Osteocyte (in vitro differentiated cells): ENCODE measurements at places on chromosomes 1 and 21. TPM values are rescaled to one million over a fixed set of nuclear protein-coding genes. Genes with fewer than 3 reads are reported as not detected.

- no peaks in the 10 kb centered on the region for H3K36me3 ChIP-seq
- H3K4me1 ChIP-seq = no peaks in the 10 kb centered on the region
These were observed 34.9 kb downstream of the DEGS1 start for GRCh38 chr1:224217655-224218623.

LAD1 gene
- 0.16 and 0.91 TPM in 2 replicates for total RNA-seq

DNA sequence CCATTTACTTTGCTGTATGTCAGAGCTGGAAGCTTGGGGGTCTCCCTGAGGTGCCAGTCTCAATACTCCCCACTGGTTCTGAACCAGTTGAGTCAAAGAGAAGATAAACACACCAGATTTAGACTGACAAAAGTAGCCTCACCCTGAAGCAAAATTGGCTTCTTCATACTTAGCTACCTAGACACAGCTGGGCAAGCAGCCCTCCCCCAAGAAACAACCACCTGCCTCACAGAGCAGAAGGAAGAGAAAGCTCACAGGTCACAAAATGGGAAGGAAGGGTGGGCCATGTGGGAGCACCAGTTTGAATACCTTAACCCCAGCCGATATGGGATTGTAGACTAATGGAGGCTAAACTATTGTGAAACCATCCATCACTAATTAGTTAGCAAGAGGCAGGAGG lies 24.6 kb upstream of the MYSM1 start:
- no peak for DNase-seq
- H3K27ac ChIP-seq = no peak overlapping the region
- H3K36me3 ChIP-seq = no peaks in the 10 kb centered on the region
- no peak overlapping the region for H3K4me3 ChIP-seq
- H3K27me3 ChIP-seq = no peaks in the 10 kb centered on the region

KRTAP20-2 gene
- total RNA-seq = not detected in 2 replicates

LRRC38 gene
- not detected in 2 replicates for total RNA-seq

TNFRSF25 gene
- 26.4 and 27.9 TPM in 2 replicates for total RNA-seq

E2F2 gene
- 1.3 TPM in 2 replicates for total RNA-seq

FLG2 gene
- total RNA-seq = not detected in 2 replicates

- no peak overlapping the region for H3K27ac ChIP-seq
- peaks cover 91% of the 10 kb centered on the region for H3K27me3 ChIP-seq
- no peak for DNase-seq
These were observed 2.1 kb downstream of the LHX8 start for GRCh38 chr1:75136195-75136815.

DNA sequence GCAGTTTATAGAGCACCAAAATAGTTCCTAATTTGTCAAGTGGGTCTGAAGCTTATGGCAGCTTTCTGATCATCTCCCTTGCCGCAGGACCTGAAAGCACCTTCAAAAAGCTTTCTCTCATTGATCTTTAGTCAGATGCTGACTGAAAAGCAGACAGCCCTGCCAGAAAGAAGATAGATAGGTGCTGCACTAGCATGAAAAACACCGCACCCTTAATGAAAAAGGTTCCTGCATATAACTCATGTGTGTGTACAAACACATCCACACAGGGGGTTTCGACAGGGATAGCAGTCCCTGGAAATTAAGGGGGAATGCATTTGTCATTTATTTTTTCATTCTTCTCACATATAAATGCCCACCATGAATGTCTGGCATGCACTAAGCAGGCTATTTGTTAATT lies 361.7 kb upstream of the SNX7 start:
- H3K4me3 ChIP-seq = no peak overlapping the region
- no peaks in the 10 kb centered on the region for H3K27me3 ChIP-seq
- peaks cover 3% of the 10 kb centered on the region for H3K36me3 ChIP-seq
- H3K4me1 ChIP-seq = peaks cover 12% of the 10 kb centered on the region

GRCh38 chr1:241688940-241689368 lies 36.9 kb downstream of the WDR64 start:
- no peaks in the 10 kb centered on the region for H3K4me1 ChIP-seq
- no peak overlapping the region for H3K4me3 ChIP-seq
- H3K27ac ChIP-seq = no peak overlapping the region
- H3K27me3 ChIP-seq = peaks cover 32% of the 10 kb centered on the region
- no peak for DNase-seq

BTF3L4 gene
- total RNA-seq = 61.0 and 65.1 TPM in 2 replicates

DNA sequence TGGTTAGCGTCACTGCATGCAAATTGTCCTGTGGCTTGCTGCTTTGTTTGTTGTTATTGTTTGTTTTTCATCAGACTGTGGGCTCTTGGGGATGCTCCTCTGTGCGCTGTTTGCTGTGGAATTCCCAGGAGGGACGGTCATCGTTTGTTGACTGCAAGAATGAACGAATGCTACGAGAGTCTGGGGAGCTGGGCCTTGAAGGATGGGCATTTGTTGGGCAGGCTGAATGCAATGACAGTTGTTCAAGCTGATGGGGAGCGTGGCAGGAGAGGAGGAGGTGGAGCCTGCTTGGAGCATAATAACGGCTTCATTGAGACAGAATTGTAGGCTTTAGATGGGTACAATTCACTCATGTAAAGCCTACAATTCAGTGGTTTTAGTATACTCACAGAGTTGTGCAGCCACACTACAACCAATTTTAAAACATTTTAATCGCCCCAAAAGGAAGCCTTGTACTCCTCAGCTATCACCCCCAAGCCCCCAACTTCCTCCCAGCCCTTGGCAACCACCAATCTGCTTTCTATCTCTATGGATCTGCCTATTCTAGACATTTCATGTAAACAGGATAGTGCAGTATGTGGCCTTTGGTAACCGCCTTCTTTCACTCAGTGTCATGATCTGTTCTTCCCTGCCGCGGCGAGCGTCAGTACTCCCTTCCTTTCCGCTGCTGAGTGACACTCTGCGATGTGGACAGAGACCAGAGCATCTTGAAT lies 190.2 kb downstream of the CAMTA1 start:
- no peaks in the 10 kb centered on the region for H3K36me3 ChIP-seq
- H3K4me3 ChIP-seq = no peak overlapping the region
- no peak overlapping the region for H3K27ac ChIP-seq

CHIA gene
- total RNA-seq = not detected in 2 replicates

MLLT11 gene
- 21.0 and 22.1 TPM in 2 replicates for total RNA-seq

- H3K36me3 ChIP-seq = no peaks in the 10 kb centered on the region
- DNase-seq = no peak
- no peak overlapping the region for H3K4me3 ChIP-seq
- no peak overlapping the region for H3K27ac ChIP-seq
These were observed 19.8 kb downstream of the SH3BP5L start for GRCh38 chr1:248805876-248806275.

- H3K27me3 ChIP-seq = no peaks in the 10 kb centered on the region
- no peaks in the 10 kb centered on the region for H3K36me3 ChIP-seq
- no peak overlapping the region for H3K27ac ChIP-seq
- no peak for DNase-seq
These were observed 114.1 kb downstream of the ZNF648 start for GRCh38 chr1:181947441-181947840.

UTS2 gene
- total RNA-seq = not detected in 2 replicates

LMOD1 gene
- 15.1 and 15.9 TPM in 2 replicates for total RNA-seq

- H3K4me3 ChIP-seq = no peak overlapping the region
- no peaks in the 10 kb centered on the region for H3K27me3 ChIP-seq
- H3K4me1 ChIP-seq = peaks cover 58% of the 10 kb centered on the region
- H3K27ac ChIP-seq = peak overlapping the region; percentile 96
These were observed 20.3 kb downstream of the ARHGEF10L start for GRCh38 chr1:17559615-17560419.

FABP3 gene
- 27.1 and 30.0 TPM in 2 replicates for total RNA-seq

DNA sequence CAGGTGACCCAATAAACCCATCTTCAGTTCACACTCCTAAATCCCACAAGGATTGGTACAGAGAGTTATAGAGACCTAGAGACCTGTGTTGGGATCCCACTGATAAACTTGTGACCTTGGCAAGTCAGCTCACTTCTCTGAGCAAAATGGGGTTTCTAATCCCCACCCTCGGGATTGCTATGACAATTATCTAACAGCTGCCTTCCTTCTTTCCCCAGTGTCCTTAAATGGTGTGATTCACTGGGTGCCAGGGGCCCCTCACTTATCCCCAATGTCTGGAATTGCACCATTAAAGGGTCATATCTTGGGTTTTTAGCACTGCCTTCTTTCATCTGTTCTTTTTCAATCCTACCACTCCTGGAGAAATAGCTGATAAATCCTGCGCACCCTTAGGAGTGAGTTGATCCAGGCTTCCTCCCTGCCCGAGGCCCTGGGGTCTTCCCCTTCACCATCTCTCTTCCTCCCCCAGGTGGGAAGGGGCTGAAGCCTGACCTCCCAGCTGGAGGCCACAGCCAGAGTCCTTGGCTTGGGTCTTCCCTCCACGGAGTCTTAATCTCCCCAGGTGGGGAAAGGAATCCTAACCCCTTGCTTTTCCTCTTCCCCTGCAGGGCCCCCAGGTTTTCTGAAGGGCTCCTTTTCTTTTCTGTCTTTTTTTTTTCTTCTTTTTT lies 39.7 kb downstream of the LACTBL1 start:
- H3K36me3 ChIP-seq = no peaks in the 10 kb centered on the region
- H3K27ac ChIP-seq = no peak overlapping the region
- no peaks in the 10 kb centered on the region for H3K4me1 ChIP-seq
- DNase-seq = no peak

DNA sequence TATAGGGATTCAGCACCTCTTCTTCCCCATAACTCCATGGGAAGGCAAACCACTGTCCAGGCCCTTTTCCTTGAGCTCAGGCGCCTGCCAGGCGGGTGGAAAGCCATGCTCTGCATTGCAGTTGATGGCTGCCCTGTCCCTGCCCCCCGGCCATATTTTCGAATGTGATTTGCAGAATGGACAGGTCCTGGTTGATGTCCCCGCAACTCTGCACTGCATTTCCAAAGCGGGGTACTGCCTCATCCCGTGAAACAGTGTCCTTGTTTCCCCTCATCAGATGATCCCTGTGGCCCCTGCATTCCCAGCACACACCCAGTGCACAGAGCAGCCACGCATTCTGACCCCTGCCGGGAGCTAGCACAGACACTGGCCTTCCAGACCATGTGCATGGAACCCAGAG lies 33.7 kb upstream of the SCMH1 start:
- no peak for DNase-seq
- H3K36me3 ChIP-seq = no peaks in the 10 kb centered on the region
- H3K27me3 ChIP-seq = peaks cover 53% of the 10 kb centered on the region
- no peaks in the 10 kb centered on the region for H3K4me1 ChIP-seq

DNA sequence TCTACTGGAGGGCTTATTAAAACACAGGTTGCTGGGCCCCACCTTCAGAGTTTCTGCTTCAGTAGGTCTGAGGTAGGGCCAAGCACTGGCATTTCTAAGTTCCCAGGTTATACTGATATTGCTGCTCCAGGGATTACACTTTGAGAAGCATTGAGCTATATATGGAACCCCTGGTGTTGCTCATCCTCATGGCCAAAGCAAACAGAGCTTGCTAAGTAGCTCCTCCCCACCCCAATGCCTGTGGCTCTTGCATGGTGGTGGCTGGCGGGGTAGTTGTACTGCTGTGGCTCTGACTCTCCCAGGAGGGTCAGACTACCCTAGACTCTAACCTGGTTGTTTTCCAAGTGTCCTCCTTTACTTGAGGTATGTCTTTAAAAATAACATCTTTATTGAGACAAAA lies 143.6 kb downstream of the SPATA46 start:
- H3K36me3 ChIP-seq = no peaks in the 10 kb centered on the region
- no peaks in the 10 kb centered on the region for H3K4me1 ChIP-seq
- H3K27me3 ChIP-seq = peaks cover 28% of the 10 kb centered on the region
- no peak overlapping the region for H3K4me3 ChIP-seq

NCAM2 gene
- total RNA-seq = 121 and 135 TPM in 2 replicates

GRCh38 chr1:111603979-111604378 lies 15.6 kb upstream of the RAP1A start:
- DNase-seq = no peak
- H3K4me1 ChIP-seq = peaks cover 5% of the 10 kb centered on the region
- H3K27ac ChIP-seq = no peak overlapping the region
- no peak overlapping the region for H3K4me3 ChIP-seq
- no peaks in the 10 kb centered on the region for H3K36me3 ChIP-seq
- H3K27me3 ChIP-seq = peaks cover 23% of the 10 kb centered on the region

DNA sequence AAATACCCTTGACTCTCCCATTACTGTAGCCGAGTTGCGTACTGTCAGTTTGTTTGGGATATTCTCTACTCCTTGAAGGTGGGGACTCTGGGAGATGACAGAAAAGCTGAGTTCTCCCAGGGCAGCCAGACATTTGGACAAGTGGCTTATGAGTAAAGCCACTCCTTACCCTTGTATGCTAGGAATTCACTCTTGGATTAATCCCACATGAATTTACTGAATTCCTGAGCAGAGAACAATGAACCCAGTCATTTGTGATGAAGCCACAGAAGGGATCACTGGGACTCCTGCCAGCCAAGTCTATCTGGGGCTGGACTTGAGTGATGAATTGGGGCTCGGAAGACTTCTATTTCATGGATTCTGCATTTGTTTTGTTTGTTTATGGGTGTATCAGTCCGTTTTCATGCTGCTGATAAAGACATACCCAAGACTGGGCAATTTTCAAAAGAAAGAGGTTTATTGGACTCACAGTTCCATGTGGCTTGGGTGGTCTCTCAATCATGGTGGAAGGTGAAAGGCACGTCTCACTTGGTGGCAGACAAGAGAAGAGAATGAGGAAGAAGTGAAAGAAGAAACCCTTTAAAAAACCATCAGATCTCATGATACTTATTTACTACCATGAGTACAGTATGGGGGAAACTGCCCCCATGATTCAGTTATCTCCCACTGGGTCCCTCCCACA lies 25.1 kb downstream of the C1orf116 start:
- H3K4me1 ChIP-seq = peaks cover 4% of the 10 kb centered on the region
- no peak overlapping the region for H3K27ac ChIP-seq
- no peak overlapping the region for H3K4me3 ChIP-seq

FMO5 gene
- 1.8 and 2.2 TPM in 2 replicates for total RNA-seq

DNA sequence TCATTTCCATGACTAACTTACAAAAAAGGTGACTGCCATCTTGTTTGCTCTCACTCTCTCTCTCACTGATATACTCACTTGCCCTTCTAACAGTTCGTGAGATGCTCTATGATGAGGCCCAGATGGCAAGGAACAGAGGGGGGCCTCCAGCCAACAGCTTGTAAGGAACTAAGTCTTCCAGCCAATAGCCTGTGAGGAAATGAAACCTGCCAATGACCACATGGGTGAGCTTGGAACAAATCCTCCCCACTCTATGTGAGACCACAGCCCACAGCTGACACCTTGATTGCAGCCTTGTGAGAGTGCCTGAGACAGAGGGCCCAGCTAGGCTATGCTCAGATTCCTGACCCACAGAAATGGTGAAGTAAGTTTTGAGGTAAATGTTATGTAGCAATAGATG lies 153.7 kb downstream of the HHIPL2 start:
- H3K4me3 ChIP-seq = no peak overlapping the region
- no peaks in the 10 kb centered on the region for H3K4me1 ChIP-seq
- no peak overlapping the region for H3K27ac ChIP-seq
- peaks cover 10% of the 10 kb centered on the region for H3K27me3 ChIP-seq
- DNase-seq = no peak

GRCh38 chr1:77876884-77877283 lies 11.5 kb upstream of the NEXN start:
- H3K27ac ChIP-seq = no peak overlapping the region
- no peaks in the 10 kb centered on the region for H3K27me3 ChIP-seq

G0S2 gene
- 0.40 TPM in 1 of 2 replicates, not detected in the other for total RNA-seq

GRCh38 chr1:109479311-109479710 lies 4.4 kb upstream of the ATXN7L2 start:
- peaks cover 61% of the 10 kb centered on the region for H3K27me3 ChIP-seq
- peaks cover 11% of the 10 kb centered on the region for H3K4me1 ChIP-seq
- H3K27ac ChIP-seq = no peak overlapping the region

GRCh38 chr1:54397090-54397591 lies 9.1 kb downstream of the SSBP3 start:
- H3K4me3 ChIP-seq = no peak overlapping the region
- peaks cover 48% of the 10 kb centered on the region for H3K36me3 ChIP-seq
- no peaks in the 10 kb centered on the region for H3K27me3 ChIP-seq
- H3K4me1 ChIP-seq = peaks cover 16% of the 10 kb centered on the region
- H3K27ac ChIP-seq = peak overlapping the region; percentile 44
- no peak for DNase-seq

GRCh38 chr1:9589144-9589718 lies 520 bp downstream of the TMEM201 start:
- peaks cover 21% of the 10 kb centered on the region for H3K4me1 ChIP-seq
- H3K27ac ChIP-seq = peak overlapping the region; percentile 77
